ENCODE measurements at places on chromosomes 7 and 10.

- no peak for DNase-seq
Observed at GRCh38 chr7:55520426-55521140, 51.7 kb downstream of the VOPP1 start.

GRCh38 chr10:51034769-51035168 lies 39.5 kb upstream of the PRKG1 start:
- DNase-seq = no peak

- DNase-seq = no peak
Observed at GRCh38 chr7:151210087-151210854, at the start of gene H2BK1. H2BK1 (minus strand) TSS chr7:151210488; CDS start chr7:151210318, 170 bp downstream.

DNA sequence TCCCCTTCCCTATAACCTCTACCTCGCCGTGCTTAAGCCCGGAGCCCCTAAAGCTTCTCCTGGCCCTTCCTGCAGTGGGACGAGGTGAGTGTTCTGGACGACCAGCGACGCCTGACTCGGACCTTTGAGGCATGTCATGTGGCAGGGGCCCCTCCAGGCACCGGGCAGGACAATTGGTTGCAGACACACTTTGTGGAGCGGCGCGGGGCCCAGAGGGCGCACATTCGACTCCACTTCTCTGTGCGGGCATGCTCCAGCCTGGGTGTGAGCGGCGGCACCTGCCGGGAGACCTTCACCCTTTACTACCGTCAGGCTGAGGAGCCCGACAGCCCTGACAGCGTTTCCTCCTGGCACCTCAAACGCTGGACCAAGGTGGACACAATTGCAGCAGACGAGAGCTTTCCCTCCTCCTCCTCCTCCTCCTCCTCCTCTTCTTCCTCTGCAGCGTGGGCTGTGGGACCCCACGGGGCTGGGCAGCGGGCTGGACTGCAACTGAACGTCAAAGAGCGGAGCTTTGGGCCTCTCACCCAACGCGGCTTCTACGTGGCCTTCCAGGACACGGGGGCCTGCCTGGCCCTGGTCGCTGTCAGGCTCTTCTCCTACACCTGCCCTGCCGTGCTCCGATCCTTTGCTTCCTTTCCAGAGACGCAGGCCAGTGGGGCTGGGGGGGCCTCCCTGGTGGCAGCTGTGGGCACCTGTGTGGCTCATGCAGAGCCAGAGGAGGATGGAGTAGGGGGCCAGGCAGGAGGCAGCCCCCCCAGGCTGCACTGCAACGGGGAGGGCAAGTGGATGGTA lies 9.2 kb downstream of the EPHB6 start:
- no peak for DNase-seq

GRCh38 chr7:111265394-111265793 lies 174.5 kb downstream of the LRRN3 start:
- DNase-seq = no peak

- no peak for DNase-seq
Observed at GRCh38 chr7:105861224-105861623, 15.2 kb downstream of the ATXN7L1 start.

GRCh38 chr7:81705206-81705605 lies 64.6 kb downstream of the HGF start:
- no peak for DNase-seq

DNA sequence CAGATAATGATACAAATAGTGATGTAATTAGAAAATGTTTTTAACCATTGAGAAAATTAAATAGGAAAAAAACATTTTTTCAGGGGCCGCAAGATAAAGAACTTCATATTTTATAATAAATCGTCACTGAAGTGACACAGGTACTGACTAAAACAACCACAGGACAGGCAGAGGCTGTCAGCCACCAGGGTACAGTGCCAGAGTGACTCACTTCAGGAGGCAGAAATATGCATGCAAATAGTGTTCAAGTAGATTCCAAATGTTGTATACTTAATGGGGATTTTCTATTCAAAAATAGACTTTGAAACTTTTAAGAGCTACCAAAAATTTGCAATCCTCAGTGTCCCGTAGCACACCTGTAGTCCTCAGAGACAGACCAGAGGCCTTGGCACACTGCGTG lies 68.6 kb downstream of the FRMPD2 start:
- DNase-seq = no peak

- no peak for DNase-seq
Observed at GRCh38 chr10:100866010-100866409, 46.8 kb upstream of the SLF2 start.

- no peak for DNase-seq
Observed at GRCh38 chr10:50567384-50567783, 56.4 kb downstream of the SGMS1 start.

- DNase-seq = peak; percentile 59
Observed at GRCh38 chr7:92685136-92686042, 95.2 kb upstream of the FAM133B start.

- DNase-seq = no peak
Observed at GRCh38 chr7:30177186-30177585, 42.4 kb downstream of the MTURN start.

DNA sequence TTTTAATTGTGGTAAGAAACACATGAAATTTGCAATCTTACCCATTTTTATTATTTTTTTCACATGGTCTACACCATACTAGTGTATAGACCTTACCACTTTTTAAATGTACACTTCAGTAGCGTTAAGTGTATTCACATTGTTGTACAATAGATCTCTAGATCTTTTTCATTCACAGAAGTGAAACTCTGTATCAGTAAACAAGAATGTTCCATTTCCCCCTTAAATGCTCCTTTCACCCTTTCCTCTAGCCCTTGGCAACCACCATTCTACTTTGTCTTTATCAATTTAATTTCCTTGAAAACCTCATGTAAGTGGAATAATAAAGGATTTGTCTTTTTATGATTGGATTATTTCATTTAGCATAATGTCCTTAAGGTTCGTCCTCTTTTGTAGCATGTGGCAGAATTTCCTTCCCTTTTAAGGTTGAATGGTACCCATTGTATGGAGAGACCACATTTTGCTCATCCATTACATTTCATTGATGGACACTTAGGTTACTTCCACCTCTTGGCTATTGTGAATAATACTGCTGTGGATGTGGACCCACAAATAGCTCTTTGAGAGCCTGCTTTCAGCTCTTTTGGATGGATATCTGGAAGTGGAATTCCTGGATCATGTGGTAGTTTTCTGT lies 45.7 kb downstream of the SNX10 start:
- no peak for DNase-seq

DNA sequence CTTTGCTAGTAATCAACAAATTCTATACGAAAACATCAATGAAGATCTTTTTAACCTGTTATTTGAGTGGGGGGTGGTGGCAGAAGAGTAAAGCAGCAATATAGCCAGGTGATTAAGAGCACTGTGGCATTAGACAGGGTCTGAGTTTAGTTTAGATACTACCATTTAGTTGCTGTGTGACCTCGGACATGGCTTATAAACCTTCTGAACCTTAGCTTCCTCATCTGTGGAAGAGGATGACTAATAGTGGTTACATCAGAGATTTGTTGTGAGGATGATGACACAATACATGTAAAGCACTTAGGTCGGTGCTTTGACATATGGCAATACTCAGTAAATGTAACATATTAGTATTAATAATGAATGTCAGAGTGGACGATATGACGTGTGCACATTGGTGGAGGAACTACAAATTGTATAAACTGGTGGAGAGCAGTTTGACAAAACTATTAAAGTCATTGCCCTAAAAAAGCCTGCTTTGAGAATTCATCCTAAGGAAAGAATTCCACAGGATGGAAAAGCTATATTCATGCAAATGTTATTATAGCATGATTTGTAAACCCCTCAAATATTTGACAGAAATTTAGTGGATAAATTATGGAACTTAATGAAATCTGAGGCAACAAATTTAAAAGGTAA lies 24.3 kb downstream of the SPAG6 start:
- DNase-seq = no peak

GRCh38 chr7:93897680-93898079 lies 7.1 kb upstream of the TFPI2 start:
- no peak for DNase-seq

DNA sequence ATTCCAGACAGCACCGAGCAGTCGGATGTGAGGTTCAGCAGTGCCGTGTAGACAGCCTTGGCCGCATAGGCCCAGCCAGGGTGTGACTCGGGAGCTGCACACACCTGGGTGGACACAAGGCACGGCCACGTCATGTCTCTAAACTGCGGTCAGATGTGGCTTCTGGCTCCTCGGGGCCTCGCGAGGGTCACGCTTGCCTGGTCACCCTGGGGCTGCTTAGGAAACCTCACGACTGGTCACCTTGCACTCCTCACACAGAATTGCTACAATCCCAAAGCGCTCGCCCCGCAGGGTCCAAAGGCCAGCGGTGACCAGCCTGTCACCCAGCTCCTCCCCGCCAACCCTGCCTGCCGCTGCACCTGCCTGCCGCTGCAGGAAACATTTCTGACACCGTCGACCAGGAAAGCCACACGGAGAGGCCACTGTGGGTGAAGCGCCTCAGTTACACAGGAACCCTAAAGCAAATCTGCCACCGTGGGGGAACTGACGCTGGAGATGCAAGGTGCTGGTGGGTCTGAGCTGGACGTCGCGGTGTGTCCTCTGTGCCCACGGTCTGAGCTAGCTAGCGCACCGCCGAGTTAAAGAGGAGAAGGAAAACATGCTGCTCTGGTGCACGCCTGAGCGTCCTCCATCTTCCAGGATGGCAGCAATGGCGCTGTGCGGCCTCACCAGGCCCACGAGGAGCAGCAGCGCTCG lies 5.0 kb downstream of the GPER1 start:
- DNase-seq = no peak

DNA sequence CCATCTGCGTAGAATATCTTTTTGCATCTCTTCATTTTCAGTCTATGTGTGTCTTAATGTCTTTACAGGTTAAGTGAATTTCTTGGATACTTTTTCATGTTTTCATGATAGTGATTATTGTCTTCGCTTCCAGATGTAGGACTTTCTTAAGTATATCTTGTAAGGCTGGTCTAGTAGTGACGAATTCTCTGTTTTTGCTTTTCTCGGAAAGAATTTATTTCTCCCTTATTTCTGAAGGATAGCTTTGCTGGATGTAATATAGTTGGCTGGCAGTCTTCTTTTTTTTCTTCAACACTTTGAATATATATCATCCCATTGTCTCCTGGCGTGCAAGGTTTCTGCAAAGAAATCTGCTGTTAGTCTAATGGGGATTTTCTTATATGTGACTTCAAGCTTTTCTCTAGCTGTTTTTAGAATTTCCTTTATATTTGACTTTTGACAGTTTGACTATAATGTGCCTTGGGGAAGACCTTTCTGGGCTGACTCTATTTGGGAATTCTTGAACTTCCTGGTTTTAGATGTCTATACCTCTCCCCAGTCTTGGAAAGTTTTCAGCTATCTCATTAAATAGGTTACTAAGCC lies 14.3 kb downstream of the GTPBP4 start:
- no peak for DNase-seq

- no peak for DNase-seq
Observed at GRCh38 chr7:509426-510130, 10.1 kb downstream of the PDGFA start.

- no peak for DNase-seq
Observed at GRCh38 chr10:13776861-13777311, 190.1 kb downstream of the PRPF18 start.

GRCh38 chr7:151126491-151127137 lies 40.3 kb downstream of the AGAP3 start:
- DNase-seq = no peak

DNA sequence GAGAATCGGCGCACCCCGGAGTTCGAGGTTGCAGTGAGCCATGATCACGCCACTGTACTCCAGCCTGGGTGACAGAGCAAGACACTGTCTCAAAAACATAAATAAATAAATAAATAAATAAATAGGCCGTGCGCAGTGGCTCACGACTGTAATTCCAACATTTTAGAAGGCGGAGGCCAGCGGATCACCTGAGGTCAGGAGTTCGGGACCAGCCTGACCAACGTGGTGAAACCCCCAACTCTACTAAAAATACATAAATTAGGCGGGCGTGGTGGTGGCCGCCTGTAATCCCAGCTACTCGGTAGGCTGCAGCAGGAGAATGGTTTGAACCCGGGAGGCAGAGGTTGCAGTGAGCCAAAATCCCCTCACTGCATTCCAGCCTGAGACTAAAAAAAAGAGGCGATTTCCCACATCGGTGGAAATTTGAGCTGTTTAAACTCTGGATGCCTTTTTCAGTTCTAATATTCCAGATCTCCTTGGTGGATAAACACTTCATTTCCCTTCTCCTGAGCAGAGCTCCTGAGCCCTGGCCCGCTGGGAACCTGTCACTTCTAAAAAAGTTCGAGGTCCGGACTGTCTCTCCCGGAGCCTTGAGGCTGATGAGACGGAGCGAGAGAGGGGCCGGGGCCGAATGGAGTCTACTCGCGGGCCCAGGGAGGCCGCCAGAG lies 2.0 kb upstream of the NFKB2 start:
- no peak for DNase-seq

GRCh38 chr7:45401851-45402250 lies 172.3 kb upstream of the ADCY1 start:
- DNase-seq = no peak

GRCh38 chr10:124701435-124701834 lies 42.7 kb downstream of the FAM53B start:
- no peak for DNase-seq

DNA sequence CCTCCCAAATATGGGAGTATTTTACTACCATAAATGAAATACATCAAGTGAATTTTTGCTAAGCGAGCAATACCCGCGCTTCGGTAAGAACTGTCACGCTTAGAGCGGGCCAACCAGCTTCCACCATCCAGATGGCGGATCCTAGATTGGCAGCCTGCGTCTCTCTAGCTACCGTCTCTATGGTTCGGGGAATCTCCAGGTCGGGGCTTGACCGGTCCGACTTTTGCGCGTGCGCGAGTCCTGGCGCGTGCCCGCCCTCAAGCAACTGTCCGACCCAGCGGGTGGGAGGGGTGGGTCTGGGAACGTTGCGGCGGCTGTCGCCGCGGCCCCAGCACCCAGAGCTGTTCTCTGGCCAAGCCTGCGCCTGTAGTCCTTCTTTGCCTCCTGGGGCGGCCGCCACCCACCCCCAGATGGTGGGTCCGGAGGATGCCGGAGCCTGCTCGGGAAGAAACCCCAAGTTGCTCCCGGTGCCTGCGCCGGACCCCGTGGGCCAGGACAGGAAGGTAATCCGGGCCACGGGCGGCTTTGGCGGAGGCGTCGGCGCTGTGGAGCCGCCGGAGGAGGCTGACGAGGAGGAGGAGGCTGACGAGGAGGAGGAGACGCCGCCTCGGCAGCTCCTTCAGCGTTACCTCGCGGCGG lies at the start of gene TBC1D12:
Gene TBC1D12 (plus strand): TSS at position 338 of the 639 bp plus-strand sequence. CDS start 73 bp downstream, at position 411.
- peak; percentile 8 for DNase-seq

- no peak for DNase-seq
Observed at GRCh38 chr10:7551950-7552716, 114.6 kb downstream of the ITIH5 start.
